Retina (tissue), 1 donor: ENCODE measurements at places on chromosomes 7 and 10.

DNA sequence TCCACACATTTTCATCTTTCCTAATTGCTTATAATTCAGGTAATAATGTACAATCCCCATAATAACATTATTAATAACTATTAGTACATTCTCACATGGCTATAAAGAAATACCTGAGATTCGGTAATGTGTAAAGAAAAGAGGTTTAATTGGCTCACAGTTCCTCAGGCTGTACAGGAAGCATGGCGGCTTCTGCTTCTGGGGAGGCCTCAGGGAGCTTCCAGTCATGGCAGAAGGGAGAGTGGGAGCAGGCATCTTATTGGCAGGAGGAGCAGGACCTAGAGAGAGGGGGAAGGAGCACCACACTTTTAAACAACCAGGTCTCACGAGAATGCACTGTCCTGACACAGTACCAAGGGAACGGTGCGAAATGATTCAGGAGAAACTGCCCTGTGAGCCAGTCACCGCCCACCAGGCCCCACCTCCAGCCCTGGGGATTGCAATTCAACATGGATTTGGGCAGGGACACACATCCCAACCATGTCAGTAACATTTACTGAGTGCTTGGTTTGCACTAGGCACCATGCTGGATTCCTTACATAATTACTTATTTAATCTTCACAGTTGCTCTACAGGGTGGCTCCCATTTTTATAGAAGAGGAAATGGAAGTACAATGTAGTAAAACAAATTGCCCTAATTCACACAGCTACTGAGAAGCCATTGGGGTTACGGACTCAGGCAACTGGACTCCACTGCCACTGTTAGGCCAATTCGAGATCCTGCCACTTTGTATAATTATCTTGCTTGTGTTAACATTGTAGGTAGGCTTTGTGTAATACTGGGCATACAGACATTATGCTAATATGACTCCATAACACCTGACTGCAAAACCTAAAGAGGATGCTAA is 8.7 kb upstream of the ESYT2 start:
- DNase-seq, result no peak

- DNase-seq, result no peak
Observed at GRCh38 chr7:66460921-66461361, 167.7 kb upstream of the KCTD7 start.

DNA sequence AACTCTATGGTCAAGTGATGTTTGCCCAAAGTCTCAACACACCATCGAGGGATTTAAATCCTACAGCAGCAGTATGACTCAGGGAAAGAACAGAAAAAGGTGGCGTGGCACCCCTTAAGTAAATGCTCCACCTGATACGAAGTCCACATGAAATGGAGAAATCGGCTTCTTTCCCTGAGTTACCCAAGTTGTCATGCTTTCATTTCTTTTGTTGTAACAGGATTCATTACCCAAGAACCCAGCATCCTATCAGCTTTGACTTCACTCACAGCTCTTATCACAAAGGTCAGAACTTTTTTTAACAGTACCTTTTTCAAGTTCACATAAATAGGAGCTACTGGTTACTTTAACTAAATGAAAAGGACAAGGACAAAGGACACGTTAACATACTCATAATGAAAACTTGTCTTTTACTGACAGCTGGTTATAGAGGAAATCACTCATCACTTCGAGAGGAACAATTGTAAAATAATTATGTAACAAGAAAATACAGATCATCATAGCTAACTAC is 219.8 kb upstream of the FRMD4A start:
- no peak for DNase-seq

- no peak for DNase-seq
Observed at GRCh38 chr10:69549959-69550358, 23.3 kb downstream of the NEUROG3 start.

- DNase-seq, result no peak
Observed at GRCh38 chr7:2826771-2827170, 17.3 kb downstream of the GNA12 start.

- DNase-seq, result no peak
Observed at GRCh38 chr7:147400925-147401324, 1189.6 kb upstream of the C7orf33 start.

DNA sequence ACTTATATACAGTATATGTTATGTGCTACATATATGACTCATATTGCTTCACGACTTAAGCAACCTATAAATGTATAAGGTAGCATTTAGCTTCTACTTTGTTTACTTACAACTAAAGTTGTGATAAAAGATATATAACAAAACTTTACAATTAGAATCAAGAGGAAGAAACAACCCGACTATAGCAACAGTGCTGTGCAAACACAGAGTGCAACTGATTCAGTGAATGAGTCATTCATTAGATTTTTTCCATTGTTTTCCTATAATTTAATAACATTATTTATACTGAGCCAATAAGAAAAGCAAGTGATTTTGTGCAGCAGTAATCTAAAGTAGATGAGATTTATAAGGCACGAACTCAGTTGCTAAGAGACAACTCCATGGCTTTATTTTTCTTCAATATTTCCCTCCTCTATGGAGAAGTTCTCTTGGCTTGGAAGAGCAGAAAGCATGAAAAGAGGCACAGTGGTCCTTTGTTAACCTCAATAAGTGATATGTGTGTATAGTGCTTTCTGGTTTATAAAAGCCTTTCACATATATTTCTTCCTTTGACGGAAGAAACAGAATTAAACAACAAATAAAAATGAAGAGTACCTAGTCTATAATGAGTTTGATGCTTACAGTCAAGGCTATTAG is 19.8 kb downstream of the CEP41 start:
- DNase-seq, result no peak

DNA sequence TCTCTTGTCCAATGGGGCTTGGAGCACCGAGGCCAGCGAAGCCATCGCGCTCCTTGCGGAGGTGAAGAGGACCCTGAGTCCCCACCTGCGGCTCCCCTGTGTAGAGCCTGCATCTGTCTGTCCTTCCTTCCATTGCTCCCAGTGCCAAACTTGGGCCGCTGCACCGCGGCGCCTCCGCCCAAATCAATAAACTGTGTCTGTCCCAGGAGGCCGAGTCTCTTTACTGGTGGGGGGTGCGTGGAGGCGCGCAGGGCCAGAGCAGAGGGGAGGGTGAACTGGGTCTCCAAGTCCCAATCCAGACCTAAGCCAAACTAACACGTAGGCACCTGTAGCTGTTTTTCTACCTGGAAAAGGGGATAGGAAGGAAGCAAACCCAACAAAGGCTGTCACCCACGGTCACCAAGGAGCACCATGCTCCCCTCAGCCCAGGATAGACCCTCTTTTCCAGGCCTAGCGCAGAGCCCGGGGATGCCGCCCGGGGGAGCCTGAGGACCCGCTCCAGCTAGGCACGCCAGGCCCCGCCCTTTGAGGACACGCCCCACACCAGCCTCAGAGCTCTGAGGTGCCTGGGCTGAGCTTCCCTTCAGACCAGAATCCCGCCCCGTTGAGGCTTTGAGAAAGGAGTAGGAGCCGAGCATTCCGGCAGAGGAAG is 1.2 kb upstream of the CHAT start:
- no peak for DNase-seq

- DNase-seq, result no peak
Observed at GRCh38 chr10:33880291-33880690, 545.8 kb upstream of the NRP1 start.

GRCh38 chr7:139657725-139658124 is 120.1 kb downstream of the HIPK2 start:
- DNase-seq, result peak; percentile 3

- DNase-seq, result no peak
Observed at GRCh38 chr10:71863203-71863602, 12.2 kb upstream of the PSAP start.

- DNase-seq, result no peak
Observed at GRCh38 chr10:120841522-120842189, 9.5 kb upstream of the WDR11 start.

- no peak for DNase-seq
Observed at GRCh38 chr10:100368721-100369120, 21.7 kb downstream of the SCD start.

DNA sequence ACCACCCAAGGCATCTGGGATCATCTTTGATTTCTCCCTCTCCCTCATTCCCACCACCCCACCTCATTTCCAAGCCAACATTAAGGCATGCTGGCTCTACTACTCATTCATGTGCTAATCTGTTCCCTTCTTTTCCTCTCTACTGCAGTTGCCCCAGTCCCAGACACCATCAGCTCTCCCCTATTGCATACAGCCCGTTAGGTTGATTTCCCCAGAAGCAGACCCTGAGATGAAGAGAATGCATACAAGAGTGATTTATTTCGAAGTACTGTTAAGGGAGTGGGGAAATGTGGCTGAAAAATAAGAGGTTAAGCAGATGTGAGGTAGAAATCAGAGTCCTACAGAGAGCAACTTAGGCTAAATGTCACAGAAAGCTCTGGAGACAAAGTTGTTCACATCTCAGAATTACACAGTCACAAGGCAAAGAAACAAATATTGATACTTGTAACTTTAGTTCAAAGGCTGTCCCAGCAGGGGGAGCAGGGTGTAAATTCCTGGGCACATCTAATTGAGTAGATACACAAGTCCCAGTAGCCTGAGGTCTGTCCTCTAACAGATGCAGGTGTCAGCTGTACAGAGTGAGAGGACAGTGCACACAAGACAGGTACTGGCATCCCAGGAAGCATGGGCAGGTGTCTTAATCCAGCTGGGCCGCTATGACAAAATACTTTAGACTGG is 20.9 kb downstream of the AKR1D1 start:
- DNase-seq, result no peak

- DNase-seq, result no peak
Observed at GRCh38 chr7:132364226-132364625, 212.0 kb downstream of the PLXNA4 start.

GRCh38 chr10:14372606-14373005 is 41.9 kb upstream of the FRMD4A start:
- no peak for DNase-seq

GRCh38 chr7:123598657-123599056 is 3.0 kb upstream of the ASB15 start:
- DNase-seq, result no peak

- no peak for DNase-seq
Observed at GRCh38 chr7:462173-463103, 57.2 kb downstream of the PDGFA start.

DNA sequence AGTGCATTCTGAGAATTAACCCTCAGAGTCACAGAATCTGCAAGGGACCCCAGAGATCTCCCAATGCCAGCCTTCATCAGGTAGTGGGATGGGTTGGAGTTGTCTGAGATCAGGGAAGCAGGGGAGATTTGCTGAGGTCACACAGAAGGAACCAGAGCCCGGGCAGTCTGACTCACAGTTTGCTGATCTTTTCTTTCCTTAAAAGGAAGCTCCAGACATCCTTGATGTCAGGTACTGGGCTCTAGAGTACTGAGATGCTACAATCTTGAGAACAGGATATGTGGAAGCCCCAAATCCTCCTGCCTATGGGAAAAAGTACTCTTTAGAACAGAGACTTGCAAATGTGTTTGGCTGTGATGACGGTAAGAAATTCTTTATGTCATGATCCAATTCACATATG is 706 bp downstream of the TBATA start:
- no peak for DNase-seq

GRCh38 chr10:28975891-28976531 is 298.7 kb downstream of the BAMBI start:
- DNase-seq, result peak; percentile 80

DNA sequence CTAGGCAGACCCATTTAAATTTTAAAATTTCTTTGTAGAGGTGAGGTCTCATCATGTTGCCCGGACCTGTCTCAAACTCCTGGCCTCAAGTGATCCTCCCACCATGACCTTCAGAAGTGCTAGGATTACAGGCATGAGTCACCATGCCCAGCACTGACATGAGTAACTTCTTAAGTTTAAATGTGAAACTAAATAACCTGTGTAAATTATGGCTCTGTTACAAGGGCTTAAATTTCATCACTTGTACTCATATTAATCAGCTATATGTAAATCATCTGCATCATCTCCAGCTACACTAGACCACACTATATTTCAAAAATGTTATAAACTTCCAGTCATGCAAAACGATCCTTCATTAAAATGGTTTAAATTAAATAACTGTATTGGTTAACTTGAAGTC is 56.1 kb downstream of the ATAD1 start:
- no peak for DNase-seq

DNA sequence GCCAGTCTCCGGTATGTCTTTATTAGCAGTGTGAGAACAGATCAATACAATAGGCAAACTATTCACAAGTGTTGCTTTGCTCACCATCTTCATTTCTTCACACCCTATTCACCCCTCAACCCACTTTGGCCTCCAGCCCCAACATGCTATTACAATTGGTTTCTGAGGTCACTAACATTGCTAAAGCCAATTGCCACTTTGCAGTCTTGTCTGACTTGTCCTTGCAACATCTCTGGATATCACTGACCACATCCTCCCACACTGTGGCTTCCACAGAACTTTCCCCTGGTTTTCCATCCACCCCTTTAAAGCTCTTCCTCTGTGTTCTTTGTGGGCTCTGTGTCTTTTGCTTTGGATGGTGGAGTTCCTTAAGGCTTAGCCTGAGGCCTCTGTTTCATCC is 5.2 kb upstream of the APBB1IP start:
- DNase-seq, result no peak

DNA sequence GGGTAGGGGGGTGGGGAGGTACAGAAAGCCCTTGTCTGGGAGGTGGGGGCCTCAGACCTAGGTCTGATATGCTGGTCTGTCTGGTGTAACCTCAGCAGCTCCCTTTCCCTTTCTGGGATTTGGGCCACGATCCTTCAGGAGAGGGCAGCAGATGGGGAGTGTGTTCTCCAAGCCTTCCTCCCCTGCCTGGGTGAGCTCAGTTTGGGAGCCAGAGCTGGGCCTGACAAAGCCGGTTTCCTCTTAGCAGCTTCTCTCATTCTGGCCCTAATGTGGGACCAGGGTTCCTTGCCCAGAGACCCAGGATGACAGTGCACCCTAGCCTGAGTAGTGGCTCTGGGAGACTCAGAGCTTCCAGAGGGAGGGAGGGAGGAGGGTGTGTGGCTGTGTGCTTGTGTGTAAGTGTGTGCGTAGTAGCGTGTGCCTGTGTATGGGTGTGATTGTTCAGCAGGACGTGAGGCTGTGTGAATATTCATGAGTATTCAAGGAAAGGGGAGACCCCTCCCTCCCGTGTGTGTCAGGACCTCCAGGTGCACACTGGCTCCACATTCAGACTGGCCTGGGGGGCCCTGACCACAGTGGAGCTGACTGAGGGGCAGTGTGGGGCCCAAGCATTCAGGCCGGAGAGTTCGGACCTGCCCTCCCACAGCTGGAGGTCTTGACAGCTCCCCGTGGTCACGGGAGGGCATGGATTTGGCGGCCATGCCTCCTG is 96.5 kb downstream of the ZMIZ1 start:
- DNase-seq, result no peak

- no peak for DNase-seq
Observed at GRCh38 chr10:17527514-17528146, 73.2 kb upstream of the ST8SIA6 start.

DNA sequence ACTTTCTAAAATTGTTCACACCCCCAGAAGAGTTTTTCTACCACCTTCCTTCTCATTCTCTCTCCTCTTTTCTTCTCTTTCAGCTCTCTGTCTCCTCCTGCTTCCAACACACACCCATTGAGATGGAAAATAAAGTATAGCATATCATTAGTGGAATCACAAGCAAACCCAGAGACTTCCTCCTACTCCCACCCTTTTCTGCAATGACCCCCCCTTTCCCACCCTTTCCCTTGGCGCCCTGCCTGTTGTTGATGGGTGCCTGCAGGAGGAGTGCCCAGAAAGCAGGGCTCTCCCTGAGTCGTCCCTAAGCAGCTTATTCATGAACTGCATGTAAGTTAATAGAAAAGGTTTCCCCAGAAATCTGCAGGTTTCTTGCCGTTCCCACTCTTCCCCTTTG is 300.0 kb downstream of the PLXNA4 start:
- no peak for DNase-seq

GRCh38 chr10:43944381-43945093 is 295.9 kb upstream of the ZNF32 start:
- DNase-seq, result peak; percentile 25
